ENCODE measurements at places on chromosomes 12 and 14.

GRCh38 chr14:79018836-79019235 is 848.7 kb downstream of the NRXN3 start:
- no peak for DNase-seq
- no peaks in the 10 kb centered on the region for H3K4me1 ChIP-seq
- no peaks in the 10 kb centered on the region for H3K36me3 ChIP-seq

DNA sequence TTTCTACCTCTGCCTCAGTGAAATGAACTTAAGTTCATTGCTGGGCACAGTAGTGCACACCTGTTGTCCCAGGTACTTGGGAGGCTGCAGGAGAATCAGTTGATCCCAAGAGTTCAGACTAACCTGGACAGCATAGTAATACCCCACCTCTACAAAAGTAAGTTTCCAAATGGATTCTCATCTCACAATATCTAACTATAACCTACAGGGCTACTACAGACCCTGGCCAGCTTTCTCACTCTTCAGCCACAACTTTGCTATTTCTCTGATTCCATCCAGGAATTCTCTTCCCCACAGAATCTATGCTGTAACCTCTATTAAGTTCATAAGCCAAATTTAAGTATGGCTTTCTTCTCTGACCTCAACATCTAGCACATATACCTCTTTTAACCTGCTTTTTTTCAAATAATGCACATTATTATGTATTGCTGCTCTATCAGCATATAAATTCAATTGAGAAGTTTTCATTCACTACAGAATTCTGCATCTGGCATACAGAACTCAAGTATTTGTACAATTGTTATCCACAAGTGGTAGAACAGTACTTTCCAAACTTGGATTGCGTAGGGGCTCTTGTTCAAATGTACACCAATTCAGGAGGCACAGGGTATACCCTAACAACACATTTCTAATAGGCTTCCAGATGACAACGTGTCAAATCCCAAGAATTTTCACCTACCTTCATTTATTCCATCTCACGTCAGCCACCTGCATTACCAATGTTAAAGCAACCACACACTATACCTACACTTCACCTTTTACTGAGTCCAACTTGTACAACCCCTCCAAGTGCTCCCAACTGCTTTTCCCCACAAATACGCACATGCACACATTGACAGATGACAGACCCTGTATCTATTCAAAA is 3.8 kb downstream of the RPS29 start:
- H3K4me1 ChIP-seq = peaks cover 37% of the 10 kb centered on the region
- H3K27ac ChIP-seq = no peak overlapping the region
- DNase-seq = no peak
- H3K36me3 ChIP-seq = peaks cover 53% of the 10 kb centered on the region
- H3K27me3 ChIP-seq = no peaks in the 10 kb centered on the region

GRCh38 chr12:7101694-7102131 is 7.3 kb downstream of the C1RL start:
- DNase-seq = no peak
- no peaks in the 10 kb centered on the region for H3K27me3 ChIP-seq
- peaks cover 10% of the 10 kb centered on the region for H3K36me3 ChIP-seq
- H3K4me3 ChIP-seq = no peak overlapping the region
- H3K4me1 ChIP-seq = no peaks in the 10 kb centered on the region

GRCh38 chr14:100221533-100222223 is 17.3 kb upstream of the YY1 start:
- peak overlapping the region; percentile 83 for H3K27ac ChIP-seq
- H3K4me1 ChIP-seq = peaks cover 55% of the 10 kb centered on the region
- H3K4me3 ChIP-seq = peak overlapping the region; percentile 31
- peak; percentile 84 for DNase-seq
- H3K27me3 ChIP-seq = no peaks in the 10 kb centered on the region

GRCh38 chr14:81192594-81192993 is 28.2 kb downstream of the GTF2A1 start:
- H3K27me3 ChIP-seq = no peaks in the 10 kb centered on the region
- no peak for DNase-seq
- no peak overlapping the region for H3K27ac ChIP-seq
- peaks cover 95% of the 10 kb centered on the region for H3K36me3 ChIP-seq

DNA sequence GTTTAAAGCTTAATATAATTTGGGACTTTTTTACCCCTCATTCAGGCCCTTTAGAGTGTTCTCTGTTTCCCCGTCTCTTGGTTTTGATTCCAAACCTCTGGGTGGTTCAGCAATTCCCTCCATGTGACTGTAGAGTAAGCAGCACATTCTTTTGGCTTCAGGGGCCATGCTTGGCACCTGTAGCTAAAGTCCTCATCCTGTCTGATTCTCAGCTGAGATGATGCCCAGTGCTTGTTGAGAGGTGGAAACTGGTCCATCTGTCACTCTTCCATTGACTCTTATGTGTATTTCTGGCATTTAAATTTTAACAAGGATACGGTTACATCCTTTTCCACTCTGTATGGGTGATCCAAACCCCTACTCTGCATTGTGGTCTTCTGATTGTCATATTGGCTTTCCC is 127.1 kb downstream of the DIO2 start:
- DNase-seq = no peak
- H3K4me1 ChIP-seq = peaks cover 9% of the 10 kb centered on the region
- no peak overlapping the region for H3K27ac ChIP-seq
- no peaks in the 10 kb centered on the region for H3K36me3 ChIP-seq

DNA sequence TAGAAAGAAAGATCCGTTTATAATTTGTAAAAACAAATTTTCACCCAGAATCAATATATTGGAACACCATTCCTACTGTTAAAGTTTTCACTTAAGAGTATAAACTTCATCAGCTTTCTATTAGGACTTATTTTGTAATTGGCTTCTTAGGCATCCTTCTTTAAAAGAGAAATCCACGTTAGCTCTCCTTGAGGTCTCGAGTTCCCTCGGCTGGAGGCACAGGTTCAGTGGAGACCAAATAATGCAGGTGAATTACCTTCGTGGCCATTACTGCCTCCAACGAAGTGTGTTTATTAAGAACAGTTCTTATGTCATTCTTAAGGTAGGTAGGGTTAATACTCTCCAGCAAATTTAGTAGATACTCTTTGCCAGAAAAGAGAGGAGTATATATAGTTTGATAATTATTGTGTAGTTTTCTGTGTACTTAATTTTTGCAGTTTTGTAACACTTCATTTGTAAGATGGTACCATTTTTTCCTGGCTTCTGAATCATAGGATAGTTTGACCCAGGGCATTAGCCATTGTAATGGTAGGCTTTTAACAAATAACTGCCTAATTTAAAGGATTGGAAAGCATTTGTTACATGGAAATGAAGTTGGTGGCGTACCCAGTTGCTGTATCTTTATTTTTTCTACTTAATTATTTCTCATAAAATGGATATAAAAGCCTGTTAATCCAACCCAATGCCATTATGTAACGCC is 2.2 kb downstream of the CALM1 start:
- H3K27me3 ChIP-seq = peaks cover 3% of the 10 kb centered on the region
- peaks cover 48% of the 10 kb centered on the region for H3K36me3 ChIP-seq
- H3K4me3 ChIP-seq = peak overlapping the region; percentile 79

GRCh38 chr12:47245623-47246022 is 165.9 kb upstream of the AMIGO2 start:
- no peaks in the 10 kb centered on the region for H3K27me3 ChIP-seq
- H3K4me1 ChIP-seq = no peaks in the 10 kb centered on the region
- DNase-seq = no peak
- H3K4me3 ChIP-seq = no peak overlapping the region
- no peaks in the 10 kb centered on the region for H3K36me3 ChIP-seq

- no peak overlapping the region for H3K27ac ChIP-seq
- no peaks in the 10 kb centered on the region for H3K27me3 ChIP-seq
- no peaks in the 10 kb centered on the region for H3K36me3 ChIP-seq
- DNase-seq = no peak
- no peaks in the 10 kb centered on the region for H3K4me1 ChIP-seq
Observed at GRCh38 chr14:88992011-88992410, 167.6 kb downstream of the TTC8 start.

GRCh38 chr12:132279184-132279889 is 50.1 kb downstream of the GALNT9 start:
- no peaks in the 10 kb centered on the region for H3K36me3 ChIP-seq
- H3K27me3 ChIP-seq = no peaks in the 10 kb centered on the region
- DNase-seq = no peak
- no peaks in the 10 kb centered on the region for H3K4me1 ChIP-seq

DNA sequence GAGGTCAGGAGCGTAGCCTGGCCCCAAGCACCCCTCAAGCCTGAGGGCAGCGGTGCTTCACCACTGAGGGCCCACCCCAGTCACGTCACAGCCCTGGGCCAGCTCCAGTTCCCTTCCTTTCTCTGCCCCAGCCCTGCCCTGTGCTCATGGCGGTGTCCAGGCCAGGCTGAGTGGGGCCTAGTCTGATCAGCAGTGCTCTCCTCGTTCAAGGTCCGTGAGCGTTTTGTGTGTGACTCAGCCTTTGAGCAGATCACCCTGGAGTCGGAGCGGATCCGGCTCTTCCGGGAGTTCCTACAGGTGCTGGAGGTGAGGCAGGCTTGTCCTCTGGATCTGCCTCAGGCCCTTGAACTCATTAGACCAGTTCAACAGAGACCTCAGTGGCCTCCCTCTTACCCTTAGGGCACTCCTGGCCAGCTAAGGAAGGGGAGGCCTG is 19.0 kb downstream of the PRPF40B start:
- H3K27me3 ChIP-seq = no peaks in the 10 kb centered on the region
- no peak for DNase-seq
- peaks cover 6% of the 10 kb centered on the region for H3K4me1 ChIP-seq
- H3K4me3 ChIP-seq = no peak overlapping the region
- H3K36me3 ChIP-seq = peaks cover 36% of the 10 kb centered on the region

GRCh38 chr14:55221968-55222367 is 30.6 kb upstream of the DLGAP5 start:
- no peak for DNase-seq
- H3K27ac ChIP-seq = no peak overlapping the region
- H3K4me1 ChIP-seq = no peaks in the 10 kb centered on the region
- H3K27me3 ChIP-seq = peaks cover 7% of the 10 kb centered on the region
- H3K36me3 ChIP-seq = no peaks in the 10 kb centered on the region

DNA sequence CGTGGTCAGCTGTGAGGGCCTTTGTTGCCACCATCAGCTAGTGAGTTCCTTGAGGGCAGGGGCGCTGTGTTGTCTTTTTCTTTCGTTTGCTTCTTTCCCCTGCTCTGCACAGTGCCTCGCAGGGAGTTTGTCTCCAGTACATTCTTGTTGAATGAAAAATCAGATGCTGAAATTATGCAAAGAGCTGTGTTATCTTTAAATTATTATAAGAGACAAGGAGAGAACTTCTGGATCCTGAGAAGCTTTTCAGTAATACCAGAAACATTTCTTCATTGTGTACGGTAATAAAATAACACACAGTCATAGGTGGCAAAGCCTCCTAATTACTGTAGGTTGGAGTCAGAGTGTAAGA is 14.9 kb downstream of the EML1 start:
- H3K4me3 ChIP-seq = no peak overlapping the region
- no peak overlapping the region for H3K27ac ChIP-seq
- no peak for DNase-seq
- peaks cover 58% of the 10 kb centered on the region for H3K27me3 ChIP-seq

- no peaks in the 10 kb centered on the region for H3K36me3 ChIP-seq
- DNase-seq = no peak
- no peaks in the 10 kb centered on the region for H3K4me1 ChIP-seq
Observed at GRCh38 chr12:41103614-41104013, 84.5 kb upstream of the PDZRN4 start.

- DNase-seq = no peak
- H3K27me3 ChIP-seq = peaks cover 22% of the 10 kb centered on the region
- H3K4me3 ChIP-seq = no peak overlapping the region
- H3K36me3 ChIP-seq = no peaks in the 10 kb centered on the region
Observed at GRCh38 chr12:130240831-130241590, 78.7 kb downstream of the FZD10 start.

GRCh38 chr14:75968456-75968855 is 13.3 kb downstream of the TGFB3 start:
- no peak overlapping the region for H3K27ac ChIP-seq
- no peaks in the 10 kb centered on the region for H3K4me1 ChIP-seq
- H3K4me3 ChIP-seq = no peak overlapping the region
- no peaks in the 10 kb centered on the region for H3K27me3 ChIP-seq

DNA sequence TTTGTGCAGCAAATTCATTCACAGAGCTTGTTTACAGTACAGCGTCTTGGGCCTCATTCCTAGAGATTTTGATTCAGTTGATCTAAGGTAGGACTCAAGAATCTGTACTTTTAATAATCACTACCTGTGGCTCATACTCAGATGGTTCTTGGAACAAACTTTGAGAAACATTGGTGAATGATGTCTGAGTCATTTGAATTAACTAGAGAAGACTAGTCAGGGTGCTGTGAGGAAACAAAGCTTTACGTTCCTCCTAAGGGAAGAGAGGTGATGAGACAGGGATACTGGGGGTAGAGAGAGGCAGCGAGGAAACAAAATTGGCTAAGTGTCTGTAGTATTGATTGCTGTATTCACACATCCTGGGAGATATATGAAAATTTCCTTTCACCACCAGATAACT is 109.4 kb downstream of the SLC15A5 start:
- H3K4me3 ChIP-seq = no peak overlapping the region
- no peaks in the 10 kb centered on the region for H3K4me1 ChIP-seq
- H3K36me3 ChIP-seq = no peaks in the 10 kb centered on the region
- H3K27me3 ChIP-seq = peaks cover 5% of the 10 kb centered on the region

All from DND-41 (cell line).